ENCODE measurements at places on chromosomes 11 and 22.

DNA sequence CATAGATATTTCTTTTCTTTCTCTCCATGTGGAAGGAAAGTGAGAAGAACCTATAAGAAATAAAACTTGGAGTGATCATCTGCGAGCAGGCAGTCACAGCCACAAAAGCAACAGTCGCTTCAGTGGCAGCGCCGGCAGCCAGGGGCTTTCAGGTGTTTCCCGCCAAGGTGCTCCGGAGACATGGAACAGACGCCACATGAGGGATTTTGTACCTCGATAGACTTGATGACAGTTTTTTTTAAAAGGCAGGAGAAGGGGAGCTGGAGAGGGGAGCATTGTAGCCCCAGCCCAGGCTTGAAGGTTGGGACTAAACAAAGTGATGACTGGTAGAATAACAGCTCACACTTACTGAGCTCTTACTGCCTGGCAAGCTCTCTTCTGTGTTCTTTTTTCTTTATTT, 471.4 kb upstream of the B3GAT1 start:
- no peak for DNase-seq

DNA sequence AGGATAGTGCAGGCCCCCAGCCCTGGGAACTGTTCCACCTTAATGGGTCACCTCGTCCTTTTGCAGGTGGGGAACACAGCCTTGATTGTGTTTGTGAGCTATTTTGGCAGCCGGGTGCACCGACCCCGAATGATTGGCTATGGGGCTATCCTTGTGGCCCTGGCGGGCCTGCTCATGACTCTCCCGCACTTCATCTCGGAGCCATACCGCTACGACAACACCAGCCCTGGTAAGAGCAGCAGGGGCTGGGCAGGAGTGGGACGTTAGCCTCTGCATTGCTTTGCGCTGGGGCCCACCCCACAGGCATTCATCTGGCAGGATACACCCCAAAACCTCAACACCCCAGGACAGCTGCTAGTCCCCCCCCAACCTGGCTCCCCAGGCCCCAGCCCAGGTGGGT, 14.8 kb downstream of the SLCO2B1 start:
- no peak for DNase-seq

DNA sequence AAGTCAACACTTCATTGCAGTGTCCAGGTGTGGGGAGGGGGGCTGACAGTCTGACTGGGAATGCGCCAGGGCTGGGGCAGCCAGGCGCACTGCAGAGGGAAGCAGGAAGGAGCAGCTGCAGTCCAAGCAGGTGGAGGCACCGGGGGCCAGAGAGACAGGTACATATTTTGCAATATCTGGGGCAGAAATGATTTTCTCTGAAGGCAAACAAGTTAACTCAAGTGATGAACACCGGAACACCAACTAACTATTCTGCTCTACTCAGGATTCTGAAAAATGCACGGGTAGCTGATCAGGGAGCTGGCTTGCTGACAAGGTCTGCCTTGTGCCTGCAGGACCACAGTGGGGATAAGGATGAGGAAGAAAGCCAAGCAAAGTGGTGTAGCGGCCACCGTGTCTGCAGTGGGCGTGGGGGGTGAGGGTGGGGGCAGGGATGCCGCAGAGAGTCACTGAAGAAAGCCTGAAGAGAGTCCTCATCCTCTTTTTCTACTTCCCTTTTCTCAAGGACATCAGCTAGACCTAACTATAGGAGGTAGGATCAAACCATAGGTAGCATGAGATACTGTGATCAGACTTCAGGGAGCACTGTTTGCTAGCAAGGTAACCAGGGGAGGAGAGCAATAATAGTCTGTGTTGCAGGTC, 83.4 kb downstream of the SCN3B start:
- no peak for DNase-seq

- no peak for DNase-seq
Measured at GRCh38 chr11:108975641-108976071, 310.8 kb downstream of the DDX10 start.

GRCh38 chr11:60953781-60954180, 1.8 kb upstream of the SLC15A3 start:
- no peak for DNase-seq

GRCh38 chr11:116773203-116774097, 663 bp upstream of the BUD13 start:
- peak; percentile 87 for DNase-seq

DNA sequence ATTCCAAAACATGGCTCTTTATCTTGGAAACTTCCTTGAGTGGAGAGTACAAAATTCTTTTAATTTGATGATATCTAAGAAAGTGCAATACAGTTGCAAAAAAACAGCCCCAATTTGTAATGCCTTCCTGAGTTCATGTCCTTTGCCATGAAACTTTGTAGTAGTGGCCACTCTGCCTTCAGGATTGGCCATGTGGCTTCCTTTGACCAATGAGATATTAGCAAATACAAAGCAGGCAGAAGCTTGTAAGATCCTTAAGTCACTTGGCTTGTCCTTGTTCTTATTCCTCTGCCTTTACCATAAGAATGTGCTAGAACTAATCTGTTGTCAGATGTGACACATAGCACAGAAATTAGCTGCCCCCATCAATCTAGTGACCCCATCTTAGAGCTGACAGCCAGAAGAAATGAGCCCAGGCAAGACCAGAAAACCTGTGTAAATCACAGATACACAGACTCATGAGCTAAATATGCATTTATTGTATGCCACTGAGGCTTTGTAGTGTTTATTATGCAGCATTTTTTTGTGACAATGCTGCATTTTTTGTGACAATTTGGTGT, 29.8 kb upstream of the BLID start:
- no peak for DNase-seq

- DNase-seq, result no peak
Measured at GRCh38 chr11:76609736-76610370, 60.7 kb downstream of the LRRC32 start.
